ENCODE measurements at places on chromosomes 12 and 14.
A peak's percentile ranks its signal among the peaks of the same experiment; 100 is the strongest.

GRCh38 chr12:11958221-11959091, 112.3 kb upstream of the BCL2L14 start:
- DNase-seq, result peak; percentile 89

- peak; percentile 78 for DNase-seq
Measured at GRCh38 chr14:104680806-104681688, 8.4 kb upstream of the INF2 start.

DNA sequence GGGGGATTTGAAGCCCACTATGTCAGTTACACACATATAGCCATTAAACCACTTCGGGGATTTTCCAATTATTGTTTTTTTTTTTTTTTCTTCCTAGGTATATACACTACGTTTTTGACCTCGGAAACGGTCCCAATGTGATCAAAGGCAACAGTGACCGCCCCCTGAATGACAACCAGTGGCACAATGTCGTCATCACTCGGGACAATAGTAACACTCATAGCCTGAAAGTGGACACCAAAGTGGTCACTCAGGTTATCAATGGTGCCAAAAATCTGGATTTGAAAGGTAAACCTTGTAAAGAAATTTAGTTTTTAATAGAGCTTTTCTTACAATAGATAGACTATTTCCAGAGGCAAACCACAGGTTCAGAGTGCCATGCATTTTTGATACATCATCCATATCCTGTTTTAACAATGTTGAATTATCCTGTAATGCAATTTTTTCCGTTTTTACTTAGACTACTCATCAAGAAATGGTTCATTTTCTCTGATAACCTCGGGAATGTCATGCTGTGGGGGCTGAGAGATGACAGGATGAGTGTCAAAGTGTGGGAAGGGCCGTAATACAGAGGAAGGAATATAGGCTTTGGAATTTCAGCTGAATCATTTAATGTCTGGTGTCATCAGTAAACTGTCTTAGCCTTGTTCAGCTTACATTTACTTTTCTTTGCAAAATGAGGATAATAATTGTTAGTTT, 797.1 kb downstream of the NRXN3 start:
- DNase-seq, result no peak

DNA sequence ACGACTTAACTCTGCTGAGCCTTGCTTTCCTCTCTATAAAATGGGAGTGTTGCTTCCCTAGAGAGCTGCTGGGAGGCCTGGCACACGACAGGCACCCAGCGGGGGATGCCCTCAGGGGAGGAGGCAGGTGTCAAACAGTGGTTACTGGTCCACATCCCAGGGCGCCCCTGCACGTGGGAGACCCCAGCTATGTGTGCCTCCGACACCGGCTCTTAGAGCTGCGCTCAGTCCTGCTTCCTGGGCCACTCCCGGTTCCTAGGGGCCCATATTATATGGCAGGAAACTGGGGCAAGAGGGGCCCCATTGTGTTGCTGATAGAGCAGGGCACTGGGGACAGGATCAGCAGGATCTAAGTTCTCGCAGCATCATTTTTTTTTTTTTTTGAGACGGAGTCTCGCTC, 47.3 kb downstream of the CHGA start:
- DNase-seq, result no peak

GRCh38 chr12:129719416-129719815, 184.4 kb downstream of the TMEM132D start:
- no peak for DNase-seq

DNA sequence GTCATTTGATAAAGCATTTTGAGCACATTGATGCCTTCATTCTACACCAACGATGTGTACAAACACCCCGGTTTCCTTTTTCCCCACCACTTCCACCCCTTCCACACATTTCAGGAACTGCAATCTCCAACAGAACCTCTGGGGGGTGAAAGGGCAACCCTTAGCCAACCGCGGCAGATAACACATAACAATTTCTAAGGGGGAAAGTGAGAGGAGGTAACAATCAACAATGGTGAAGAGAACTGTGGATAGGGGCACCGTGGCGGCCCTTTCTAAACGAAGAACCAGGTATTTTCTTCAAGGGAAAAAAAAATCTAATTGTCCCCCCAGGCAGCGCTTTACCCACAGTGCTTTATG, 1.1 kb downstream of the KITLG start:
- DNase-seq, result peak; percentile 58

DNA sequence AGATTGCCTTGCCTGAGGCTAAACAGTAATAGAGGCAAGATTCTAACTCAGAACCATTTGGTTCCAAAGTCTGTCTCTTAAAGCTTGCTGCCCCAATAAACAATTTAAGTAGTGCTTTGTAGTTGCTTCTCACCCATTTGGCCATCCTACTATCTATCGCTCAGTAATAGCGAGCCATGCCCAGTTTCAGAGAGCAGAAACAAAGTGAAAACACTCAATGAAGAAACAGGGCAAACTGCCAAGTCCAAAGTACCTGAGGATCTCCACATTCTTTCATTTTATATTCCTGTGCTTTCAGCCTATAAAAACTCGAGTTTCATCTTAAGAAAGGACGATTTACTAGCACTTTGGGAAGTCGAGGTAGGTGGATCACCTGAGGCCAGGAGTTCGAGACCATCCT, 103.3 kb upstream of the BBS10 start:
- DNase-seq, result no peak

- DNase-seq, result no peak
Measured at GRCh38 chr12:50519353-50519752, 14.6 kb downstream of the DIP2B start.

DNA sequence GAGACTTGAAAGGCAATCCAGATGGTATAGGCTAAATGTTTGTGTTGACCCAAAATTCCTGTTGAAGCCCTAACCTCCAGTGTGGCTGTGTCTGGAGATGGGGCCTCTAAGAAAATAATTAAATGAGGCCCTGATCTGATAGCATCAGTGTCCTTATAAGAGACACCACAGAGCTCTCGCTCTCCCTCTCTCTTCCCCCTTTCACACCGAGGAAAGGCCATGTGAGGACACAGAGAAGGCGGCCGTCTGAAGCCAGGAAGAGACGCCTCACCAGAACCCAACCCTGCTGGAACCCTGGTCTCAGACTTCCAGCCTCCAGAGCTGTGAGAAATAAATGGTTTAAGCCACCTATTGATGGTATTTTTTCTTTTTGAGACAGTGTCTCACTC, 87.5 kb downstream of the SCARB1 start:
- DNase-seq, result no peak

- DNase-seq, result no peak
Measured at GRCh38 chr14:63523735-63524426, 19.3 kb downstream of the PPP2R5E start.

GRCh38 chr12:54429014-54429471, 10.0 kb upstream of the ITGA5 start:
- no peak for DNase-seq

DNA sequence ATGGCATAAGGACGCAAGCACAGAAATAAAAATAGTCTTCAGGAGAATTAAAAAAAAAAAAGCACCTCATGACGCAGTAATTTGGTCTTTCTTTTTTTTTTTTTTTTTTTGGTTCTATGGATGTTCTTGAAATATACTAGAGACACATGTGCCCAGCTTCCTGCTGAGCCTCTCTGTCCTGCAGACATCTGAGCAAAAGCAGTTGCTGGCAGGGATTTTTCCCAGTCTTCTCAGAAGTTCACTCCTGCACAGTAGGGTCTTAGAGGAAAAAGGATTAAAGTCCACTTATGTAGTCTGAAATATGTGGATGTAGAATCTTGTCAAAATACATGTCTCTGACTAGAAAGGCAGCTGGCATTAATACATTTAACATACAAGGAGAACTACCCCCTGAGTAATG, 1888.1 kb upstream of the SEL1L start:
- DNase-seq, result no peak

DNA sequence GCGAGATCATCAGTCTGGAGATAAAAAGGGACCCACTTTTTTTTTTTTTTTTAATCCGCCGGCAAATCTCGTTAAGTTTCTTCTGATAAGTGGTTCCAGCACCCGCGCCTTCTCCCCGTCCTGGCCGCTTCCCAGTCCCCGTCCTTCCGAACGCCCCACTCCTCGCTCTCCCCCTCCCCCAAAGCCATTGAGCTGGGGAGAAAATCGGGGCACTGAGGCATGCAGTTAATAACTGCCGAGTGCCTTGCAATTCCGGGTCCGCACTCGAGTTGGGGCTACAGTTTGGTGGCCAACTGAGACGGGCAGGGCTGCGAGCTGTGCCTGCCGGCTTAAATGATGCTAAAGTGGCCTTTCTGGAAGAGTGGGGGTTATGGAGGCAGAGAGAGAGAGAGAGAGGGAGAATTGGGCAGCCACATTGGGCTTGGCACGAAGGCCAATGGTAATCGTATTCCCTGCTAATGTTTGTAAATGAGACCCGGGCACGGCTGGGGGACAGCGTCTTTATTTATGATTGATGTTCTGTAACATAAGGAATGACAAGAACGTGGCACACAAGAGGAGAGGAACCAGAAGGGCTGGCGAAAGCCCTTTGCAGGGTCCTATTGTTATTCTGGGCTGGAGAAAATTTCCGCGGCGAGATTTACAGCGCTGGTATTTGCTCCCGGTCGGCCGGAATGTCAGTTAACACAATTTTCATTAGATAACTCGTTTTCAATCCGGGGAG, 115.4 kb upstream of the MYL2 start:
- DNase-seq, result no peak

- DNase-seq, result no peak
Measured at GRCh38 chr12:11014234-11014633, 8.2 kb downstream of the TAS2R19 start.

GRCh38 chr12:50220363-50220995, 53.3 kb upstream of the CERS5 start:
- peak; percentile 34 for DNase-seq

- peak; percentile 33 for DNase-seq
Measured at GRCh38 chr12:79934281-79935020, 446 bp downstream of the PPP1R12A start.

DNA sequence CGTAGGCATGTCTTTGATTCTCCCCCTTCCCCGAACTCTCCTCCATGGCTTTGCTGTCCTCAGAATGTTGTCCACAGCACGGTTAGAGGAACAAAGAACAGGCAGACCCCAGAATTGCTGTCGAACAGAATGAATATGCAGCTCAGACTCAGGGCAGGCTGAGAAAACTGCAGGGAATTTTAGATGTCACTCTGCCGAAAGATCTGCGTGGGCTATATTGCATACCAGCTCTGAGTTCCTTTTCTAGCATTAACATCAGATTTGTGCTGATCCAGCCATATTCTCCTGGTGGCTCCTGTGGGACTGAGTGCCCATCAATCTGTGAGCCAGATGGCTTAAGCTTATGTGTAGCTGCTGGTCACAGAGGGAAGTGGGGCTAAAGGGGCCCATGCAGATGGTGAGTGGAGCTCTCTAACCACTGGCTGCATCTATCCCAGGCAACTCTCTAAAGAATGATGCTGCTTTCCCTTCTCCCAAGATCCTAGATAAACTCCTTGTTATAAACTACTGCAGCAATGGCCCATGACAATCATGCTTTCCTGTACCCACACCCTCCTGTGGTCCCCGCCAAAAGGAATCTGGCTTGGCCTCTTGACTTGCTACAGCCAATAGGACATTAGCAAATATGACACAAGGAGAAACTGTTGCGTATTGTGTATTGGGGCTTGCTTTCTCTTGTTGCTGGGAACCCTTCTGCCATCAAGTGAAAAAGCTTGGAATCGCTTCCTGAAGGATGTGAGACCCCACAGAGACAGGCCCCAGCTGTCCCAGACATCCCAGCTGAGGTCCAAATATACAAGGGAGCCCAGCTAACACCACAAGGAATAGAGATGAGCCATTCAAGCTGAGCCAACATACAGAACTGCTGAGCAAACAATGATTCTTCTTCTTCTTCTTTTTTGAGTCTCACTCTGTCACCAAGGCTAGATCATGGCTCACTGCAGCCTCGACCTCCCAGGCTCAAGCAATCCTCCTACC, 101.3 kb downstream of the FOXN3 start:
- DNase-seq, result no peak

DNA sequence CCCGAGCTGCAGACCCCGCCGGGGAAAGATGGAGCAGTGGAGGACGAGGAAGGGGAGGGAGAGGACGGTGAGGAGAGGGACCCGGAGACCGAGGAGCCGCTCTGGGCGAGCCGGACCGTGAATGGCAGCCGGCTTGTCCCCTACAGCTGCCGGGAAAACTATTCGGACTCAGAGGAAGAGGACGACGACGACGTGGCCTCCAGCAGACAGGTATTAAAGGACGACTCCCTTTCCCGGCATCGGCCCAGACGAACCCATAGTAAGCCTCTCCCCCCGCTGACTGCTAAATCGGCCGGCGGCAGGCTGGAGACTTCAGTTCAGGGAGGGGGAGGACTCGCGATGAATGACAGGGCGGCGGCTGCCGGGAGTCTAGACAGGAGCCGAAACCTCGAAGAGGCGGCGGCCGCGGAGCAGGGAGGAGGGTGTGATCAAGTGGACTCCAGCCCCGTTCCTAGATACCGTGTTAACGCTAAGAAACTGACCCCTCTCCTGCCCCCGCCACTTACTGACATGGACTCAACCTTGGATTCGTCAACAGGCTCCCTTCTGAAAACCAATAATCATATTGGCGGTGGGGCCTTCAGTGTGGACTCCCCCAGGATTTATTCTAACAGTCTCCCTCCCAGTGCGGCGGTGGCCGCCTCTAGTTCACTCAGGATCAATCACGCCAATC, 962 bp downstream of the LEMD3 start:
- DNase-seq, result peak; percentile 52

- peak; percentile 73 for DNase-seq
Measured at GRCh38 chr12:124026755-124027745, 54.0 kb downstream of the ZNF664 start.

- DNase-seq, result peak; percentile 98
Measured at GRCh38 chr12:22544038-22544979, at the start of gene C2CD5. Gene C2CD5 (minus strand): TSS chr12:22544542. CDS start chr12:22544150, 392 bp downstream.

DNA sequence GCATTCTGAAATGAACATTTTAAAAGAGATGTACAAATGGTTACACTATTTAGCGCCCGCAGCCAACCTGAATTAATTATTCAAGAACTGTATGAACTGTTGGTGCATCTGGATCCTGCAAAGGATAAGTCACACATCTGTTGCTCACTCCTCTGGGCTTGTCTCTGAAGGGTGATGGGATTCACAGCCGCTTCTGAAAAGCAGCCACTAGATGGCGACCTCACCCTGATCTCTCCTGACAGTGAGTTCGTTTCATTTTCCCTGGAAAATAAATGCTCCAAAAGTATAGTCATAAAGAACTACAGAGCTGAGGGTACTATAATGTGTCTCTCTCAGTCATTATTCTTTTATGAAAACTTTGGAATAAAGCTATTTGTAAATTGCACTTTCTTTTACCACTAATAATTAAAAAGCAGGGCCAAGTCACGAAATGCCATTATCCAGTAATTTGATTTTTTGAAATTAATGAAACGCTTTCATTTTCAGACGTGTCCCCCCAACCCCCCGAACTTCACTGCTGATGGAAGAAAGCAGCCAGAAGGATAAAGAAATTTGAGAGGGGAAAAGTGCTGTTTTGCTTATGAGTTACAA, 789.6 kb downstream of the NRXN3 start:
- DNase-seq, result peak; percentile 23

DNA sequence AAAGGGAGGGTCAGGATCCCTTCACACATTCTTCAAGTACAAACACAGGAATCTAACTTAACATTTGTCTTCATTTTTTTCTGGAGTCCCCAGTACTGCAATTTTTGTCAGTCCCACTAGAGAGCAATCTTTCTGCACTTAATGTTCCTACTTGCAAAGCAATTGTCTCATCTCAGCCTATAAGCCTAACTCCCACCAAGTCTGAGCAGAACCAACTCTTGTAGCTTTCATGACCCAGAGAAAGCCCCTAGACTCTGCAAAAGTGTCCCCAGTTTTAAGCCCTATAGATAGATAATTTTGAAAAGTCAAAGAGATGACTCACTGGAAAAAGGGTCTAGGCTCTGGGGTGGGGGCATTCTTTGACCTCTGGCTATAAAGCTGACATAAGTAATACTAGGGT, 1.8 kb upstream of the ZBTB39 start:
- peak; percentile 51 for DNase-seq

GRCh38 chr14:42628602-42629001, 1021.9 kb downstream of the LRFN5 start:
- no peak for DNase-seq
